ENCODE measurements at places on chromosomes 13 and 19. TPM values are rescaled to one million over a fixed set of nuclear protein-coding genes. Genes with fewer than 3 reads are reported as not detected.

The ICAM4 gene
- not detected for total RNA-seq

The PLPPR3 gene
- 5.1 TPM for total RNA-seq

The ZNF665 gene
- total RNA-seq = not detected

The ZNF180 gene
- total RNA-seq = 8.3 TPM

The ACER1 gene
- total RNA-seq = not detected

The FCAR gene
- total RNA-seq = not detected

The C13orf42 gene
- total RNA-seq = not detected

The DPF1 gene
- 5.1 TPM for total RNA-seq

The FPR1 gene
- total RNA-seq = 0.16 TPM

The PEAK3 gene
- total RNA-seq = 0.32 TPM

The ZNF625 gene
- not detected for total RNA-seq

The ZNF888 gene
- total RNA-seq = not detected

The HSD17B14 gene
- total RNA-seq = 12.5 TPM

The BRSK1 gene
- 3.1 TPM for total RNA-seq

The PRTN3 gene
- 0.24 TPM for total RNA-seq

The LILRA2 gene
- total RNA-seq = not detected

The PLK5 gene
- total RNA-seq = not detected

The COX7A1 gene
- not detected for total RNA-seq

The PTH2 gene
- total RNA-seq = not detected

The INSR gene
- total RNA-seq = 2.5 TPM

The C19orf85 gene
- not detected for total RNA-seq

The CYP2F1 gene
- total RNA-seq = not detected

The LRRC63 gene
- total RNA-seq = not detected

The CEACAM3 gene
- not detected for total RNA-seq

The SELENOV gene
- 0.05 TPM for total RNA-seq

The KASH5 gene
- not detected for total RNA-seq

The GPR12 gene
- not detected for total RNA-seq

The FSTL3 gene
- 215 TPM for total RNA-seq
